ENCODE measurements at places on chromosomes 13 and 19.

DNA sequence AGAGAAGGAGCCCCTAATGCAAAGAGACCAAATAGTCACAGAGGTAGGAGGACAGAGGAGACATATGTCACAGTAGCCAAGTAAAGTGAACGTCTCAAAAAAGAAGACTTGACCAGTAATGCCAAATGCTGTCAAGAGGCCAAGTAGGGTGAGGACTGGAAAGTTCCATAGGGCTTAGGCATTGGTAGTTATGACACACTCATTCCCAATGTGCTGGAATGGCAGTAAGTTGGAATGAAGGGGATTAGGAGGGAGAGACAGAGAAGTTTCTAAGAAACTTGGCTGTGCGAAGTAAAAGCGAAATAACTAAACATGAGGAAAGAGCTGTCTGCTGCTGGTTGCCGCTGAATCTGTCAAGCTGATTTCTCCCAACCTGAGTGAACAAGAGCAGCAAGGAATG lies 14.9 kb upstream of the FRY start:
- no peak for DNase-seq
- H3K4me1 ChIP-seq = peaks cover 12% of the 10 kb centered on the region
- H3K27ac ChIP-seq = no peak overlapping the region
- no peaks in the 10 kb centered on the region for H3K27me3 ChIP-seq
- H3K36me3 ChIP-seq = no peaks in the 10 kb centered on the region

- no peaks in the 10 kb centered on the region for H3K36me3 ChIP-seq
- no peak overlapping the region for H3K27ac ChIP-seq
- no peak overlapping the region for H3K4me3 ChIP-seq
- no peak for DNase-seq
These were observed 582.6 kb downstream of the SLITRK6 start for GRCh38 chr13:85216576-85216975.

DNA sequence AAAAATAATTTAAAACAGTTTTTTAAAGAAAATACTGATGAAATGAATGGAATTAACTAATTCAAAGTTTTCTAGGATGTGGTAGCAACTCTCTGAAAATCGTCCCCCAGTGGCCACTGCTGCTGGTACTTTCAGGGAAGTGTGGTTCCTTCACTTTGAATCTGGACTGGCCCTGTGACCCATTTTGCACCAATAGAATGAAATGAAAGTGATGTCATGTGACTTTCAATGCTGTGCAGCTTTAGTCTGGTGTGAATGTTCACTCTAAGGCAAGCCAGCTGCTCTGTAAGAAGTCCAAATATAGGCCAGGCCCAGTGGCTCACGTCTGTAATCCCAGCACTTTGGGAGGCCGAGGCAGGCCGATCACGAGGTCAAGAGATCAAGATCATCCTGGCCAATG lies 26.4 kb upstream of the HNRNPA1L2 start:
- no peak for DNase-seq
- no peak overlapping the region for H3K4me3 ChIP-seq
- H3K27me3 ChIP-seq = no peaks in the 10 kb centered on the region

DNA sequence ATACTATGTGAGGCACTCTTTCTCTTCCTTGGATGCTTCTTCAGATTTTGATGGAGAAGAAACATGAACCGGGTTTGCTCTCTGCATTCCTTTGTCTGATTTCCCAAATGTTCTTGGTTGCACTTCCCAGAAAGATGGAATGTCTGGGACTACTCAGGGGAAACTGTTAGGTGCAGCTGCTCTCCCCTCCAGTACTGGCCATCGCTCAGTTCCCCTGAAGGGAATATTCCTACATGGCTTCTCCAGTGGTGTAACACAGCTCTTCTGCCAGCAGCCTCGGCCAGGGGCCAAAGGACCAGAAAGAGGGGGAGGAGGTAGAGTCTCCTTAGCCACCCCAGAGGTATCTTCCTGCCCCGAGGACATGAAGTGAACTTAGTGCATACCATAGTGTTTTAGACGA lies 33.5 kb upstream of the SPRY2 start:
- no peaks in the 10 kb centered on the region for H3K4me1 ChIP-seq
- no peak overlapping the region for H3K27ac ChIP-seq
- no peak overlapping the region for H3K4me3 ChIP-seq
- no peaks in the 10 kb centered on the region for H3K27me3 ChIP-seq
- no peaks in the 10 kb centered on the region for H3K36me3 ChIP-seq
- no peak for DNase-seq

- no peak overlapping the region for H3K27ac ChIP-seq
- H3K4me1 ChIP-seq = no peaks in the 10 kb centered on the region
- no peak for DNase-seq
- H3K4me3 ChIP-seq = no peak overlapping the region
- H3K27me3 ChIP-seq = no peaks in the 10 kb centered on the region
- H3K36me3 ChIP-seq = no peaks in the 10 kb centered on the region
These were observed 146.2 kb downstream of the GPC6 start for GRCh38 chr13:93372856-93373255.
